ENCODE measurements at places on chromosomes 5 and 9.

DNA sequence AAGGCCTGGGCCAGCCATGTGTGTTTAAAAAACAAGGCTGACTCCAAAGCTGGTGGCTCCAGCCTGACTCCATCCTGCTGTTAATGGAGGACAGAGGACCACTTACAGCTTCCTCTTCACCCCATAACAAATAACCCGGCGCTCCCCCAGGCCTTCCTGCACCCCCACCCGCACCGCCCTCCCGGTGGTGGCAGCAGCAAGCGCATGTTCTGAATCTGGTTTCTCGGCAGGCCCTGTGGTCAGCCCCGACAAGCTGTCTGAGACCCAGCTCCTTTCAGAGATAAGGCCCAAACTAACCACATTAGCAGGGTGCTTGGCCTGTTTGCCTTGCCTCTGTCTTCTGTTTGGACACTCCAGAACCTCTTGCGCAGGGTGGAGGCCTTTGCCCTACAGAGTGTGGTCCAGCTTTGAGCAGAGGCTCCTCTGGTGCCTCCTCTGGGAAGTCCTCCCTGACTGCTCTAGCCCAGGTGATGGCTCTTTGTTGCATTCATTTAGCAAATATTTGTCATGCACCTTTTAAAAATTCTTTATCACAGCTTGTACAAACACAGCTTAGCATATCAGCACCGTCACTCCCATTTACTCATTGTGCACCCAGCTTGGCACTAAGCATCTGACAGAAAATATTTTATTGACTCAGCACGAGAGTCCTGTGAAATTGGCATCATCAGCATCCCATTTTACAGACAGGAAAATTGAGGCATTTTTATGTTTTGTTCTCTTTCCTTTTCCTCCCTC is 78.4 kb downstream of the NDFIP1 start:
- no peak for DNase-seq

DNA sequence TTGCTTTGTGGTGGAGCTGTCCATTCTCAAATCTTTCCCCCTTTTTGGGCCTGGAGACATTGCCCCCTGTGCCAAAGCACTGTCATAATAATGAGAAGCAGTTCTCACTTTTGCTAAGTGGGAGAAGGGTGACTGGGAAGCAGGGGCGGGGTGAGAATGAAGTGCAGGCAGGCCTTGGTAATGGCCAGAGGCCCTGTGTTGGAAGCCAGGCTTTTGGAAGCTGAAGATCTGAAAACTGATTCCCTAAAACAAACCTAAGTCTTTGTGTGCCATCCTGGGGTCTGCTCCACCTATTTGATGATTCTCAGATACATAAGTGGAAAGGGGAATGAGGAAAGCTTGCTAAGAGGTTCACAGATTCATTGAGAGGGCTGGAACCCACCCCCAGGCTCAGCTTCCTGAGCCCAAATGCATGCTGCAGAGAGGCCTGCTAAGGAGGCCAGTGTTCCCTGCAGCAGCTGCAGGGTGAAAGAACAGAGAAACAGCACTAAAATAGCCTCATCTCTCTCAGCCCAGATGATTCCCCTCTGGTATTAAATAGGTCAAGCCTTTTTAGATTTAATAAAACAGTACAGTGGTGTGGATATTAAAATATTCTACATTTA is 75.0 kb downstream of the NSG2 start:
- DNase-seq: no peak

DNA sequence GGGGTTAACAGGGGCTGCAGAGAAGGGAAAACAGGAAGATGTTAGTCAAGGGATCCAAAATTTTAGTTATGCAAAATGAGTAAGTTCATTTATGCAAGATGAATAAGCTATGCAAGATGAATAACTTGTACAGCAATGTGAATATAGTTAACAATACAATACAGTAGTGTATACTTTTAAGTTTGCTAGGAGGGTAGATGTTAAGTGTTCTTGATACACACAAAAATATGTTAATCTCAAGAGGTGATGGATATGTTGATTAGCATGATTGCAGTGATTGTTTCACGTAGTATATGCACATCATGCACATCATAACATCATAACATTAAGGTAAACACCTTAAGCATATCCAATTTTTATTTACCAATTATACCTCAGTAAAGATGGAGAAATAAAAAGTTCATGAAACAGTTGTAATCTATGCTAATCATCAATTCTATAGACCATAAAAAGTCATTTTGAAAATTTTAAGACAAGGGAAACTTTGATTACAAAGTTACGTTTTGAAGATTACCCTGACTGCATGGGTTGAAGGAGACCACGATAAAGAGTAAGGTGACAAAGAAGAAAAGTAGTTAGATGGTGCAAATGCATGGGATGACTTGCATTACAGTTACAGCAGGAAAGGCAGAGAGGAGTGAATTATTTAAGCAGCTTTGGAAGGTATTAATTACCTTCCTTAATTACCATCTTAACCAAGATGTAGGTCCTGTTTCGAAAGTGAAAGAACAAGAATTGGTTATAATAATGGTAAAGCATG is 31.4 kb downstream of the FAM174A start:
- DNase-seq: no peak

DNA sequence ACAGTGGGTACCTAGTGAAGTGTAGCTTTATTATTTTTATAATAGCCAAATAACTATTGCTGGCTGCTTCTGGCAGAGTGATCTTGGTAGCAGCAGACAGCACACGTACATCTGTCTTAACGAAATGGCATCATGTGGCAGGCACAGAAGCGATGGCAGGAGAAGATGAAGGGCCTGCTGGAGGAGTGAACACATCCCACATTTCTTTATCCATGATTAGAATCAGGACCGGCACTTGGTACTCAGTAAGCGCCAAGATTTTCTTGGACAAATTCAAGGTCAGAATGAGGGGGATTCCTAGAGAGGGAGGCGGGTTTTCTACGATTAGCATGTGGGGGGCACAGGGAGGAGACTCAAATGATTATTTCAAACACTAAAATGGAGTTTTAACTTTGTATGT is 23.0 kb upstream of the ZNF366 start:
- DNase-seq: no peak

- DNase-seq: no peak
Measured at GRCh38 chr5:23274171-23274570, 233.2 kb upstream of the PRDM9 start.

- no peak for DNase-seq
Measured at GRCh38 chr9:128882677-128883603, 1.0 kb downstream of the LRRC8A start.

GRCh38 chr5:24512423-24512822 is 132.4 kb downstream of the CDH10 start:
- no peak for DNase-seq

GRCh38 chr5:54757541-54757940 is 227.9 kb downstream of the ESM1 start:
- no peak for DNase-seq

DNA sequence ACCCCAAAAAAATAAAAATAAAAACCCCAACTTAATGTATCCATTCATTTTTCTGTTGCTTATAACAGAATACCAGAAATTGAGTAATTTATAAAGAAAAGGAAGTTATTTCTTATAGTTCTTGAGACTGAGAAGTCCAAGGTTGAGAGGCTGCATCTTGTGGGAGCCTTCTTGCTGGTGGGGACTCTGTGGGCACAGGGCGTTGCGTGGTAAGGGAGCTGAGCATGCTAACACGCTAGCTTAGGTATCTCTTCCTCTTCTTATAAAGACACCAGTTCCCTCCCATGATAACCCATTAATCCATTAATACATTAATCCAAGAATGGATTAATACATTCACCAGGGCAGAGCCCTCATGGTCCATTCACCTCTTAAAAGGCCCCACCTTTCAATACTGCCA is 150.9 kb downstream of the ZSWIM6 start:
- no peak for DNase-seq

DNA sequence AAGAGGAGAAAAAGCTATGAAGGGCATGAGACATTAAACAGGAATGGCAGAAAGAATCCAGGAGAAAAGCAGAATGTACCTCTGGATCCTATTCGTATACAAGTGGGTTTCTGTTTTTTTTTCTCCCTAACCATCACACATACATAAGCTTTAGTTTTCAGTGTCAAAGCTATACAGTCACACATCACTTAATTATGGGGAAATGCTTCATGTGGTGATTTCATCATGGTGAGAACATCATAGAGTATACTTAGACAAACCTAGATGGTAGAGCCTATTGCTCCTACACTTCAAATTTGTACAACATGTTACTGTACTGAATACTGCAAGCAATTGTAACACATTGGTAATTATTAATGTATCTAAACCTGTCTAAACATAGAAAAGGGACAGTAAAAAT is 290.6 kb downstream of the AOPEP start:
- no peak for DNase-seq

DNA sequence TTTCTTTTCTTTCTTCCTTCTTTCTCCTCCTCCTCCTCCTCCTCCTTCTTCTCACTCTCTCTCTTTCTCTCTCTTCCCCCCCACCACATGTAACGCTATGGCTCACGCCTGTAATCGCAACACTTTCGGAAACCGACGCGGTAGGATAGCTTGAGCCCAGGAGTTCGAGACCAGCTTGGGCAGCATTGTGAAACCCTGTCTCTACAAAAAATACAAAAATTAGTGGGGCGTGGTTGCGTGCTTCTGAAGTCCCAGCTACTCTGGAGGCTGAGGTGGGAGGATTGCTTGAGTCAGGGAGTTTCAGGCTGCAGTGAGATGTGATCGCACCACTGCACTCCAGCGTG is 736 bp upstream of the GLDC start:
- DNase-seq: no peak

- no peak for DNase-seq
Measured at GRCh38 chr5:38660194-38660668, 103.8 kb upstream of the LIFR start.

GRCh38 chr5:1417586-1418225 is 27.5 kb downstream of the SLC6A3 start:
- no peak for DNase-seq
